ENCODE measurements at places on chromosomes 11 and 22.

GRCh38 chr22:24115247-24116207 is 65.8 kb upstream of the SUSD2 start:
- no peak for DNase-seq

GRCh38 chr22:46416891-46417580 is 81.5 kb downstream of the TRMU start:
- DNase-seq = no peak

DNA sequence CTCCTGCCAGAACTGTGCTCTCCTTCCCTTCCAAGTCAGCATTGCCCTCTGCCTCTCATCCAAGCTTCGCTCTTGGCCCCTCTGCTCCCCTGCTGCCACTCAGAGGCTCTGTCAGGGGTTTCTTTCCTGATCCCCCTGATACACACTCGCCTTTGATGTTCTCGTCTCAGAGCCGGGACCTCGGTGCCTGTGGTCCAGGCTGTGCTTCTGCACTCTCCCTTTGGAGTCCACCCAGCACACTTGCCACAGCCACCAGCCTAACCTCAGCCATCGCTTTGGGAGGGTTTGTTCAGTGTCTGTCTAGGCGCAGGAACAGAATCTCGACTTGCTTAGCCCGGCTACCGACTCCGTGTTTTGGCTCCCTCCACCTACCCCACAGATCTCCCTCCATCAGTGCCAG is 29.1 kb downstream of the PPFIA1 start:
- no peak for DNase-seq

- peak; percentile 43 for DNase-seq
Observed at GRCh38 chr11:28529540-28530410, 421.6 kb downstream of the METTL15 start.

GRCh38 chr11:62133328-62134065 is 9.7 kb downstream of the INCENP start:
- no peak for DNase-seq

- DNase-seq = peak; percentile 55
Observed at GRCh38 chr11:32172848-32173834, 82.3 kb downstream of the RCN1 start.

GRCh38 chr11:65416841-65417701 is 5.5 kb upstream of the NEAT1 start:
- peak; percentile 58 for DNase-seq

- DNase-seq = no peak
Observed at GRCh38 chr11:78821371-78822306, 247.0 kb upstream of the NARS2 start.

DNA sequence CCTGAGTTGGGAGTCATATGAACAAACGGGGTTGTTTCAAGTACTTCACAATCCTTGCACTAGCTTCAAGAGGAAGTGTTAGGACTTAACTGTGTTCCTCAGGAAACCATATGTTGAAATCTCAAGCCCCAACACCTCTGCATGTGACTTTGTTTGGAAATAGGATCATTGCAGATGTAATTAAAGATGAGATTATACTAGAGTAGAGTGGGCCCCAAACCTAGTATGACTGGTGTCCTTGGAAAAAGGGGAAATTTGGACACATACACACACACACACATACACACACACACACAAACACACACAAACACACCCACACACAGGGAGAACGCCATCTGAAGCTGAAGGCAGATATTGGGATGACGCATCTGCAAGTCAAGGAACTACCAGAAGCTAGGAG is 6.4 kb upstream of the CEP295 start:
- peak; percentile 76 for DNase-seq

DNA sequence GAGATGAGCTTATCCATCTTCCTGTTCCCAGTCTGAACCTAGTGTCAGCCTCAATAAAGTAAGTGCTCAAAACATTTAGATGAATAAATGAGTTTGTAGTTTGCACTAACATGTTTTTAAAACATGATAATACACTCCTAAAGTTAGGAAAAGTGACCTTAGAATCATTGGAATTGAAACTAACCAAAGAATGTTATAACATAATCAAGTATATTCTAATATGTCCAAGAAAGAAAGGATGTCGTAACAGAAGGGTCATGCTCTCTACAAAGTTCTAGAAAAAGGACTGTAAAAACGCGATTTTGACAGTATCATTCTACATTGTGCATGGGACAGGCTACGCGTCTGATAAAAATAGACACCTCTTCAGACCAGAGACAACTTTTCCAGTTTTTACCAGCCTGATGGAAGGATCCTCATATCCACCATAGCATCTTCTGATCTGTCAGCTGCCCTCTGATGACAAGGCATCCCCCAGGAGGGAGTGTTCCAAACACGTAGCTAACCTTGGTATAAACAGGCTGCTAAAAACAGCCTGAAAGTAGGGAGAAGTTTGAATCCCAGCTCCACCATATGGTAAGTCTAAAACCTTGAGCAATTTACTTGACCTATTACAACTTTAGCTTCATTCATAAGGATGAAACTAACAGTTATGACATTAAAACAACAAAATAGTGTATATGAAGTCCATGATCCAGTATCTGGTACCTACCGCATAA is 30.2 kb downstream of the CLMP start:
- no peak for DNase-seq

GRCh38 chr11:114173843-114174242 is 114.3 kb downstream of the ZBTB16 start:
- DNase-seq = no peak

GRCh38 chr22:36331306-36331911 is 56.4 kb downstream of the MYH9 start:
- peak; percentile 95 for DNase-seq

- no peak for DNase-seq
Observed at GRCh38 chr11:111737444-111738210, 28.6 kb downstream of the PPP2R1B start.

DNA sequence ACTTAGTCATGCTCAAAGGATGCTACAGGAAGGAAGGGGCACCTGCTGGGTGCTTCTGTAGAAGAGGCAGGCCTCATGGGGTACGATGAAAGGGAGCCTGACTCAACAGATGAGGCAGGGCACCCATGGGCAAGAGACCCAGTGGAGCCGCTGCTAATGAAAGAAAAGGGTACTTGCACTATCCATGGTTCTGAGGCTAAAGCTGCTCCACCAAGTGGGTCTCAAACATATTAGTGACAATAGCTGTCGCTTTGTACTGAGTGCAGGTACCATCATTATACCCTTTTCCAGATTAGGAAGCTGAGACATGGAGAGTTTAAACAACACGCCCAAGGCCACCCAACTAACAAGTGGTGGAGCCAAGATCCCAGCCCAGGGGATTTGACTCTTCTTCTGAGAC is 127.5 kb upstream of the SERPIND1 start:
- DNase-seq = no peak

- DNase-seq = peak; percentile 16
Observed at GRCh38 chr11:35907648-35908431, 36.0 kb upstream of the LDLRAD3 start.

GRCh38 chr22:37402184-37402506 is 25.1 kb downstream of the ELFN2 start:
- no peak for DNase-seq

DNA sequence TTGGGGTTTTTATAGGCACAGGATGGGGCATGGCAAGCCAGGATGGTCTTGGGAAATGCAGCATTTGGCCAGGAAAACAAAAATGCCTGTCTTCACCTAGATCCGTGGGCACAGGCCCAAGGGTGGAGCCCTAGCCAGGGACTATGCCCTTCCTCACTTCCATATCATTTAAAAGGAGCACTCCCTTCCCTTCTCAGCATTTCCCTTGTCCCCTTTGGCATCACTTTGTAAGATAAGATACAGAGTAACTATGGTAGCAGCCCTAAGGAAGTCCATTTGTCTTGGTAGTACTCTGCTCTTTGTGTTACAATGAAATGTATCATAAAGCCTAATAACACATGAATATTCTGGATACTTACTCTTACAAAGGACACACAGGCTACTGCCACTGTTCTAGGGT is 1092.6 kb upstream of the TENM4 start:
- DNase-seq = no peak

DNA sequence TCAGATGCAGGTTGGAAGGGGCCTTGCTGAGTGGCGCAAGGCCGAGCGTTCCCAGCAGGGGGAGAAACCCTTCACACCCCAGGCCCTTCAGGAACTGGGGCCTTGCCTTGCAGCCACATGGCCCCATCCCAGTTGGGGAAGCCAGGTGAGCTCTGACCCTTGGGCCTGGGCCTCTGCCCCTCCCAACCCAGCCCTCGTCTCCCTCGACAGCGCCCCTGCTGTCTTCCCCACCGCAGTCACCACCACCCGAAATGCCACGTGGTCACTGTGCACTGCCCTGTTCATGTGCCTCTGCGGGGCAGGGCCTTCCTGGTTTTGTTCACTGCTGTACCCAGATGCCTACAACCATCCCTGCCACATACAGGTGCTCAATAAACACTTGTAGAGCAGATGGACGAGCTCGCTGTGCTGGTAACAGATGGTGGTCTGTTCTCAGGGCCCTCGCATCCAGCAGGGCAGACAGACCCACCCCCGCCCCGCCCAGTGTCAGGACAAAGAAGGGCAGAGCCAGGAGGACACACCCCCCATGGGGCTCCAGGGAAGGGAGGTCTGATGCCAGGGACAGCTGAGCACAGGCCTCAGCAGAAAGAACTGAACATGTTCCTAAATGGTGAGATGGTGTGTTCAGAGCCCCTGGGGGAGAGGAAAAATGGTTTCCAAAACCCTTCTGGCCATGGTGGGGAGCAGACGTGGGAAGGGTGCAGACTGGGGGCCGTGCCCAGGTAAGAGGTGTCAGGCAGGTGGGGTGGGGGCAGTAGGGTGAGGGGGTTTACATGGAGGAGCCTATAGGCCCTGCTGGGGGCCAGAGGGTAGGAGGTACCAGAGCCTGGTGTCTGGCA is 3.7 kb downstream of the POLR2L start:
- DNase-seq = no peak

GRCh38 chr11:77418155-77418970 is 55.5 kb downstream of the PAK1 start:
- peak; percentile 47 for DNase-seq

DNA sequence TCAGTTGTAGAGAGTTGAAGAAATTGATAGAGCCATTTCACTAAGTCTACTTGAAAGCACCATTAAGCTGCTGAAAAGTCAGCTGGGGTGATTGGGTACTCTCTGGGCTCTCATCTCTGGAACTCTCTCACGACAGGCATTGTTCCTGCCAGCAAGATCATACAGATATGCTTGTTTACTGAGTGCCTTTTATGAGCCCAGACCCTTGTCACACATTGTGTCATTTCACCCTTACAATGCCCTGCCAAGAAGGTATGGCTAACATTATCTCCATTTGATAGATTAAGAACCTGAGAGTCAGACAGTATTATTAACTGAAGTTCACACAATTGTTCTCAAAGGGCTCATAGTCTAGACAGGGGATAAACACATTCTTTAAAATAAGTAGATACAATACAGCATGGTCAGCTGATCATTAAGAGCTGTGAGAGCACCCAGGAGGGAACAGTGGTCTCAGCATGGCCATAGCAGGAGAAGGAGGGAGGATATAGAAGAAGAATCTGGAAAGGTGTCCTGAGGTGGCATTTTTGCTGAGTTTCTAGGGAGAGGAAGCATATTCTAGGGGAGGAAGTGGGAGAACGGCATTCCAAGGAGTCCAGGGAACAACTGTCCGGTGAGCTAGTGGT is 580.5 kb downstream of the INSC start:
- DNase-seq = no peak

DNA sequence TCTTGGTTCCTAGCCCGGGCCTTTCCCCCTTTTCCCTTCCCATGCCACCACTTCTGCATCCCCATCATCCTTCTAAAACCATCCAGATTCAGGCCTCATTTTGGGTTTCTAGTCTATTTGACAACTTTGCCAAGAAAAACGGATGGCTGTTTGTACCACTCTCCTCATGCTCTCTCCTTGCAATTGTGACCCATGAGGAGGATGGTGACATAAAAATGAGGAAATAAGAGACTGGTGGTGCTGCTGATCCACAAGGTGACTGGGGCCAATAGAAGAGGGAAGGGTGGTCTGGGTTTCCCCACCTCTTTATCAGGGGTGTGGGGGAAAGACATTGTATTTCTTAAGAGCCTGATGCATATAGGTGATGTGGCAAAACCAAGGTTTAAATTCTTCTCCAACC is 1.0 kb downstream of the MS4A4A start:
- no peak for DNase-seq

- DNase-seq = peak; percentile 6
Observed at GRCh38 chr11:35073691-35074419, 65.1 kb upstream of the CD44 start.

GRCh38 chr11:64296236-64296635 is 3.9 kb upstream of the CATSPERZ start:
- DNase-seq = no peak

- no peak for DNase-seq
Observed at GRCh38 chr11:34072832-34073231, 21.3 kb downstream of the CAPRIN1 start.

- peak; percentile 66 for DNase-seq
Observed at GRCh38 chr11:34890812-34891211, 25.4 kb downstream of the APIP start.

DNA sequence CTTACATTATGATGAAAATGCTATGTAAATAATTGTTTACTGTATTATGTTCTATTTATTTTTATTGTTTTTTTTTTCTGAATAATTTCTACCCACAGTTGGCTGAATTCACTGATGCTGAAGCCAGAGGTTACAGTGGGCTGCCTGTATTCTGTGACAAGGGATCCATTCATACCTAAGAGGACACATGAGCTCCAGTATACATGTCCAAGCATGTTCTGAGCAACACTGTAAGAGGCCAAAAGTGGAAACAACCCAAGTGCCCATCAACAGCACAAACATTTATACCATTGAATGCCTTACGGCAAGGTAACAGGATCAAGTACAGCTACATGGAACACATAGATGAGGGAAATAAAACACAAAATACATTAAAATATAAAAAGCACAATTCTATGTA is 1.4 kb upstream of the SRSF8 start:
- no peak for DNase-seq

DNA sequence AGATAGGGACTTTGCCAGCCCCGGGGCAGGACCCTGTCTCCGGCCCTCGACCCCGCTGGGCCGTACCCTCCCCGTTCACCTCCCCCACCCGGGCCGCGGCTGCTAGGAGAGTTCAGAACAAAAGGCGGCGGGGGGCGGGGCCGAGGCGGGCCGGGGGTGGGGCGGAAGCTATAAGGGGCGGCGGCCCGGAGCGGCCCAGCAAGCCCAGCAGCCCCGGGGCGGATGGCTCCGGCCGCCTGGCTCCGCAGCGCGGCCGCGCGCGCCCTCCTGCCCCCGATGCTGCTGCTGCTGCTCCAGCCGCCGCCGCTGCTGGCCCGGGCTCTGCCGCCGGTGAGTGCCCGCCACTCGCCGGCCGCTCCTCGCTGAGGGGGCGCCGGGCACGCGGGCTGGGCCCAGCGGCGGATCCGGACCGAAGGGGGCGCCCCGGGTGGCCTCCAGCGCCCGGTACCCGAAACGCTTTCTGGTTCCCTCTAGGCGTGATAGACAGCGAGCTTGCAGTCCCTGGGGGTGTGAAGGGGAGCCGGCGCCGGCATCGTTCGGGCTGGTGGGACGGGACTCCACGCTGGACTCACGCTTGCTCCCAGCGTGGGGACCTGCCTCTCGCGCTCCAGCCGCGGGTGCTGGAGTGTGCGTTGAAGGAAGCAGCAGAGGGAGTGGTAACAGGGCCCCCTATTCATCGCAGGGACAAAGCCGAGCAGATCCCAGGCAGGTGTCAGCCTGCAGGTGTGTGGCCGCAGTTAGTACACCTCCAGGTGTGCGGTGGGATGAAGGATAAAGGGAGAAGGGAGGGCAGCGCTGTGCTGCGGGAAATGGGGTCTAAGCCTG is at the start of gene MMP11:
Gene MMP11 (plus strand): TSS at position 201 of the 825 bp plus-strand sequence. CDS start 22 bp downstream, at position 223.
- DNase-seq = peak; percentile 16

GRCh38 chr11:95682552-95682951 is 107.0 kb downstream of the FAM76B start:
- DNase-seq = no peak
